ENCODE measurements at places on chromosomes 6 and 20.

DNA sequence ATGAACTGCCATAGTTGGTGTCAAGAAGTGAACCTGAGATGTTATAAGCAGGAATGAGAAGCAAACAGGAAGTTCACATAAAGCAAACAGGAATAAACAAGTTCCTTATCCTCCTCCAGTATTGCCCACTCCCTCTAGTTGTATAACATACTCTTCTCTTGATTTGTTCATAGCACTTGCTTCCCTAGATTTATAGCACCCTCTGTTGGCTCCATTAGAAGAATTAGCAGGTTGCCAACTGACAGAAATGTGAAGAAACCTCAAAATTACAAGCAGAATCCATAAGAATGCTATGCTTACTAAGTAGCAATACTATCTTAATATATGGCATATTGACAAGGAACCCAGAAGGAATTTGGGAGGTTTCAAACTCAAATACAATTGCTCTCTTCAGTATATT lies 195.4 kb downstream of the TBX18 start:
- no peak for DNase-seq

DNA sequence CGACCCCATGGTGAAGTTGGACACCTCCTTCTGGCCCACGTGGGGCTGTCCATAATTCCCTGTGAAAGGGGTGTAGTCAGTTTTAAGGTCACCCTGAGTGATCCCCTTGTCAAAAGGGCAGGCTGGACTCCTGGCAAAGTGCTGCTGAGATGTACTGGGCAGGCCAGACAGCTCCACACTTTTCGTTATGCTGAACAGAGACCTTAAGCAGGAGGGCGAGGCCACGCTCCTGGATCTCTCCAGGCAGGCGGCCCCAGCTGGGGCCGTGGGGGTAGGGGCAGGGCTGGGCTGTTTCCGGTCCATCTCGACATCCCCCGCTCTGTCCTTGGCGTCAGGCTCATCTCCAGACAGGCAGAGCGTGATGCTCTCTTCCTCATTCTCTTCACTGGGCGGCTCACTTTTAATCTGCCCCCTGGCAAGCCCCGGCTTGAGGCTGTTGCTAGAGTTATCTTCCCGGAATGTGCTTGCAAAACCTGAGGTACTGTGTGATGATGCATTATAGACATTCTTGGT lies 56.7 kb downstream of the GJA10 start:
- no peak for DNase-seq

DNA sequence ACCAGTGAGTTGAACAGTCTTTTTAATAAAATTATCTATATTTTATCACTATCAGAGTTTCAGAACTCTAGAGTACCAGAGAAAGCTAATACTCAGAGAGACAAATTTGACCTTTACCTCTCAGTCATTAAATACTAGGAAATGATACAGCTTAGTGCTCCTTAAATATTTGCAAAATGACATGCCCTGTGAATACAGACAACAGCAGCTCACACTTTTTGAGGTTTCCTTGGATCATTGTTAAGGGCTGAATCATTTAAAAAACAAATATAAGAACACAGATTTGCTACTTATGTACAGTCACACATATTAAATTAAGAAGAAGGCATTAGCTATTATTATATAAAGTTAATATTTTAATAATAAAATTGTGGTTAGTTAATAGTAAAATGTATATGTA lies 1158.7 kb upstream of the EYS start:
- DNase-seq = no peak

DNA sequence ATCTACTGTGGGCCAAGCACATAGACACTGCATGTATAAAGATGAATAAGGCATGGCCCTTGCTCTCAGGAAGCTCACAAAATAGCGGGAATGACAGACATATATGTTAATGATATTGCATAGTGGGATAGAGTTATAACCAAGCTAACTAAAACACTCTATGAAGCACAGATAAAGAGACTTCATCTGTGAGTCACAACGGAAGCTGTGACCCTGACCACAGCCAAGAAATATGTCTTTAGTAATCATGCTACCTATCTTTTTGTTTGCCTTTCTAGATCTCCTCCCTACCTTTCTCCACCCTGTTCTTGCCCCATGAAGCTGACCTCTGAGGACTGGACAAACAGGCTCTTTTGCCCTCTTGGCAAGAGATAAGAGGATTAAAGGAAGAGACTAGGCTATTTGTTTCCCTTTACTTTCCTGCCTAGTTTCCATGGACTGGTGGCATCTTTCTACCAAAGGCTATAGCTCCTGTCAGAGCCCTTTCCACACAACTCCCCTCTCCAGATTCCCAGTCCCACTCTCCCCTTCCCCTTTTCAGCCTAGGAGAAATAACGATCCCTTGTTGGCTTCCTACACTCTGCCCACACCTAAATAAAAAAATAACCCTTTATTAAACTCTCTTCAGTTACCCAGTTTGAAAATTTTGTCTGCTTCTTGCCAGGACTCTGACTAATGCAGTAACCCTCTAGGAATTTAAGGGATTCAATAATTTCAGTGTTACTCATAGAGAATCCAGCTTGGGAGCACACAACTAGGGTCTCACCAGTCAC lies 504.9 kb upstream of the MARCKS start:
- no peak for DNase-seq

DNA sequence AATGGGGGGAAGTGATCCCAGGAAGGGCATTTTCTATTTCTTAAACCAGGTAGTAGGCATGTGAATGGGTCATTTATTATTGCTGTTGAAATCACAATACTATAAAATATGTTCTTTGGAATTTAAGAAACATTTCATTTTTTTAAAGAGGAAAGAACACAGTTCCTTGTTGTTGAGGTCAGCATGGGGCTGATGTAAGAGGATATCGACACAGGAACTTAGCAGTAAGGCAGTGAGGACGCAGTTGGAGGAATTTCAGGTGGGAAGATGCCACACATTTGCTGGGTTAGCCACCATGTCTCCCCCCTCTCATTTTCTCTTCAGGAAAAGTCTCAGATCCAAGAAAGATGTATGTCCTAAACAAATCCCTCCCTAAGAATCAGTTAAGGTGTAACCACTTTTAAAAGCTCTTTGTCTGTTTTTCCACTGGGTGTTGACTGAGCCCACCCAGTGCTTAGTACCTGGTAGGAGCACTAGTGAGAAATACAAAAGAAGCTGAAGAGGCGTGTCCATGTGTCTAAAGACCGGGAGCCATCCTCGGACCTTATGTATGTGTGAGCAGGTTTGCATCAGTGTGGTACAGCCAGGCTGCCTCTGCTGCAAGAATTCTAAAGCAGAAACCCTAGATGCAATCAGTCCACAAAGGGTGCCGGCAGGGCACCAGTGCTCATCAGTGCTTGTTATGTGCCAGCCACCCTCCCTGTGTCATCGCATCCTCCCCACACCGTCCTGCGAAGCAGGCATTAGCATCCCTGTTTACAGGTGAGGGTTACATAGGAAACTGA lies 98.9 kb downstream of the TCP11 start:
- no peak for DNase-seq

DNA sequence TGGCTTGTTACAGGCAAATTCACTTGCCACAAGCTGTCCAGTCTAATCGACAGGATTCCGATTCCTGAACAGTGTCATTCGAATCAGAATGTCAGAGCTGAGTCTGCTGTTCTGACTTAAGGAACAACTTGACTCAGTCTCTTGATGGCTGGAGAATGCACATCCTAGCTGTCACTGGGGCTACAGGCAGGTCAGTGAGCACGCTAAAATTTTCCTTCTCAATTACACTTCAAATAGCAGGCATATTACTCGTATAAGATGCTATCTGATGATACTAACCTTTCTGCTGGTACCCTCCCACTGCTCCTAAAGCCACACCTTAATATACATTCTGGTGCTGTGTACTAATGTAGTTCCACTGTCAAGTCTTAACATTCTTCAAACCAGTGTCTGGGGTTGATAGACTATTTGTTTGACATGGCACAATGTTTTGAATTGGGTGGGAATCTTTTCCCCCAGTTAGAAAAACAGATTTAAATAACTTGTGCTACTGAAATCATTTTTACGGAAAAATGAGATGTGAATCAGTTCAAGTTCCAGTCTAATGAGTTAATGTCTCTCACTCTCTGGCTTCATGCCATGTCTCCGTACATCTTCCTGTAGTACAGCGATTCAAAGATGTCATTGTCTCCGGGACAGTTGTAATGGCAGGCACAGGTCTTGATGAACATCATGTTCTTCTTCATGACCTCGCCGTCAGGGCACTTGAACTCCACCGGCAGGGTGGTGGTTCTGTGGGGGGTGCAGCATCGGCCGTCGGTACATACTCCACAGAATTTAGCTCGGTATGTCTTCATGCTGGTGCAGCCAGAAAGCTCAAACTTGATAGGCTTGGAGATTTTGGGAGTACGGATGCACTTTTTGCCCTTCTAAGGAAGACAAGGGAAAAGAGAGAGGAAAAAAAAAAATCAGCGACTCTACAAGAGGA lies 2.2 kb downstream of the CCN2 start:
- DNase-seq = no peak

GRCh38 chr6:36839749-36840431 lies 646 bp upstream of the CPNE5 start:
- DNase-seq = no peak

- no peak for DNase-seq
These were observed 408.4 kb downstream of the MAFB start for GRCh38 chr20:40280616-40281015.

- no peak for DNase-seq
These were observed 7.5 kb upstream of the GLP1R start for GRCh38 chr6:39041072-39041471.

- no peak for DNase-seq
These were observed 10.4 kb downstream of the ZSWIM3 start for GRCh38 chr20:45867819-45868176.

Data from stimulated activated CD4-positive, alpha-beta T cell treated with anti-CD3 and anti-CD28 coated beads, Interleukin-15, amount 100 ng/mL, for 1 hour (primary cell).